Right renal pelvis (tissue), 4 donors: ENCODE measurements at places on chromosomes 5 and 9. TPM values are rescaled to one million over a fixed set of nuclear protein-coding genes. Genes with fewer than 3 reads are reported as not detected.

CEMIP2 gene
- polyA plus RNA-seq = 24.6 TPM

MAMDC2 gene
- polyA plus RNA-seq = 7.2 TPM

SNX18 gene
- polyA plus RNA-seq = 36.7 TPM

GPX3 gene
- polyA plus RNA-seq = 1,297 TPM

BTNL3 gene
- polyA plus RNA-seq = 0.09 TPM

LECT2 gene
- 1.6 TPM for polyA plus RNA-seq

SMIM32 gene
- polyA plus RNA-seq = 12.5 TPM

RRAGA gene
- polyA plus RNA-seq = 114 TPM

GCNT4 gene
- polyA plus RNA-seq = 16.0 TPM

DNA sequence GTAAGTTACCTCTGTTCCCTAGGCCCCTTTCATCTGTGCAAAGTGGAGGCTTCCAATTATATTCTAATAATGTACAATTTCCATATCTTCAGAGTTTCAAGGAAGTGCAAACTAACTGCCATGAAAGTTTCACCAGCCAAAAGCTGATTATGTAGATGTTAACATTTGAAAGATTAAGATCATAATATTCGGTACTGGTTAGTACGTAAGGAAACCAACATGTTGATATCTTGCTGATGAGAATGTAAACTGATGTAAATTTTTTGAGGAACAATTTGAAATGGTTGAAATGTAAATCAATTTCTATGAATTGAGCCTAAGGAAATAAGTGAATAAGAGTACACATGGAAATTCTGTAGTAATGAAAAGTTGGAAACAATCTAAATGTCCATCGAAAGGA, 12.9 kb upstream of the KLF4 start:
- DNase-seq = no peak

- no peak for DNase-seq
Measured at GRCh38 chr9:98815391-98815951, 8.0 kb downstream of the GALNT12 start.

DNA sequence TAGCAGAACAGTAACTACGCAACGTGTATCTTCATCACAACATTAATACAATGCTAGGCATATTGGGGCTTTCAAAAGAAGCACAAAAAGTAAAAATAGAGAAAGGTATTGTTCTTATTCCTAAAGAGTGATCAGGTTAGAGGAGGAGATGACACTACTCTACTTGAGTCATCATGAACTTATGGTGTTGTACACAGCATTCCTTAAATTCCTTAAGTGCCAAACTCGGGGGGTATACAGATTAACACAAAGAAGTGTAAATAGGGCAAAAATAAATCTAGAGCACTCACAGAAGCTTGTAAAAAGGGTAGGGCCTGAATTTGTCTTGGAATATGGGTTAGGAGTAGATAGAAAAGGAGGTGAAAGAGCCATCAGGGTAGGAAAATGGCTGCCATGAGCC, 308.0 kb upstream of the DAP start:
- DNase-seq = no peak

GRCh38 chr9:110509792-110510191, 69.7 kb downstream of the SVEP1 start:
- DNase-seq = no peak

GRCh38 chr9:136043441-136043991, 51.6 kb downstream of the NACC2 start:
- no peak for DNase-seq

- DNase-seq = no peak
Measured at GRCh38 chr9:71790296-71790695, 22.0 kb upstream of the CEMIP2 start.

DNA sequence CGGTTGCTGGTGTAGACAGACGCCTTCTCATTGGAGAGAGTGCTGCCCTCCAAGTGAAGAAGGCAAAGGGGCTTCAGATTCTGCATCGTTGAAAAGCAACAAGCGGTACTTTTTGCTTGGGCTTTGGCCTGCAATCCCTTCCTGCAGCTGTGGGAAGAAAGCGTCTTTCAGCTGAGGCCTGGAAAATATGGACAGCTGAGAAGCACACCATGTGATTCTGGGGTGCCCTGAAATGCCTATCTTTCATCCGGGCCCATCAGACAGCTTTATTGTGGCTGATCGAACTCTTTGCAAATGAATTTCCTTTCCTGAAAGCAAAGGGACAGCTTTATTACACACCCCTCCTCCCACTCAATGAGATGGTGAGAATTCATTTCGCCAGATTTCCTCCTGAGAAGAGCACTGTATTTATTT, 74.0 kb downstream of the NSG2 start:
- DNase-seq = no peak

DNA sequence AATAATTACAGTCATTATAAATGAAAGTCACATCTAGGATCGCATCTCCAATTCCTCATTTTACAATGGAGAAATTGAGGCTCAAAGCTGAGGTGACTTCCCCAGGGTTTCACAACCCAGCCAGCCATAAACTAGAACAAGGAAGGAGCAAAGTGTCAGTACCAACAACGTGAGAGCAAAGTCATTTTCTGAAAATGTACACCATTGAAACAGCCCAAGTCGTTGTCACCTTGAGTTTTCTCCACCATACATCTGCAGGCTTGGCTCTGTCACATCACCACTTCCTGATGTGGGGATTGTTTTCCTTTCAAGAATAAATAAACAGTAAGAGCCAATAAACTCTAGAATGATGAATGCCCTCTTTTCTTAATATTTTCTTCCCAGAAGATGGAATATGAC, 184.5 kb upstream of the PTGER4 start:
- no peak for DNase-seq

GRCh38 chr9:79264041-79264440, 307.7 kb upstream of the TLE4 start:
- DNase-seq = no peak

GRCh38 chr5:113166261-113166660, 189.7 kb downstream of the DCP2 start:
- no peak for DNase-seq

DNA sequence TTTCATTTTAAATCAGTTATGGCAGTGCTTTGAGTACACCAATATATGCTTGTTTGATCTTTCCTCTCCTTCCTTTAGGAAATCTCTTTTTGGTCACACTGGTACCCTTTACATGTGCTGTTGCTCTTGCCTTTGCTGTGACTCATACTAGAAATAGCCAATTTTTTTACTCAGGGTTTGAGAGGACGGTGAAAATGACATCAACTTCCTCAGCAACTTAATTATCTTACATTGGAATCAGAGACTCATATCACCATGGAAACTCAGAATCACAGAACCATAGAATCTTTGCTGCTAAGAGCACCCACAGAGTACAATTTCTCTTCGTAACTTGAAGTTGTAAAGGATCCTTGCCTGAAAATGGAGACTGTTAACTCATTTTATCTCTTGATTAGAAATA, 13.8 kb upstream of the ZNF300 start:
- no peak for DNase-seq

GRCh38 chr5:175654807-175655206, 3.1 kb upstream of the HRH2 start:
- no peak for DNase-seq

DNA sequence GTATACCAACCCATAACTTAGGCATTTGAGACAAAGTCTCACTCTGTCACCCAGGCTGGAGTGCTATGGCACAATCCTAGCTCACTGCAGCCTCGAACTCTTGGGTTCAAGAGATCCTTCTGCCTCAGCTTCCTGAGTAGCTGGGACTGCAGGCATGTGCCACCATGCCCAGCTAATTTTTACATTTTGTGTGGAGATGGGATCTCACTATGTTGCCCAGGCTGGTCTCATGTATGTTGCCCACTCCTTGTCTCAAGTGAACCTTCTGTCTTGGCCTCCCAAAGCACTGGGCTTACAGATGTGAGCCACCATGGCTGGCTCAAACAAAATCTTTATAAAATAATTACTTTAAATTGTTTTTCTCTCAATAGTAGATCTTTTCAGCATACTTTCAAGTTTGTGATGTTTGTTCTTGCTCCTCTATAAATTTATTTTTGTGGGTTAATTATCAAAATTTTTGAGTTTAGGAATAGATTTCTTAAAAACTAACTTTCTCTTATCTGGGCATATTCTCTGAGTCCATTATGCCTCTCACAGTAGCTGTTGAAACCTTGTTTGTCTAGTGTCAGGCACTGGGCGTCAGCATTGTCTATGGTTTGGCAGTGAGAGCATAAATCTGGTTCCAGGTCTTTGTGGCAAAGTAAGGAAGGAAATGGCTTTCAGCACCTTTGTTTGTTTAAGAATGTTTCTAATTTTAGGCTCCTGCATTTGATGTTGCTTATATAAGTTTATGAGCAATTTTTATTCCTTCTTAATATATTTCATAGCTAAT, 38.7 kb downstream of the NLN start:
- DNase-seq = no peak

DNA sequence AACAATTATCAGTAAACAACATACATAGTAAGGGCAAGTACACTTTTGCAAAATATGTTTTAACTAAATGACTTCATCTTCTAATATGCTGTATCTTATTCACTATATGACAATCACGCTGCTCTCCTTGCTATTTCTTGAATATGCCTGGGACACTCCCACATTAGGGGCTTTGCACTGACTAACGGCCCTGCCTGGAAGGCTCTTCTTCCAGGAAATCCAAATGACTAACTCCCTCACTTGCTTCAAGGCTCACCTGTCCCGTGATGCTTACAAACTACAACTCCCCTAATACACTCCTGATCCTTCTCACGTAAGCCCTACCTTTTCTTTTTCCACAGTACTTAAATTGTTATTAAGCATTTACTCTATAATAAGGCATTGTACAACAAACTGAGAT, 10.6 kb downstream of the ERP44 start:
- no peak for DNase-seq

DNA sequence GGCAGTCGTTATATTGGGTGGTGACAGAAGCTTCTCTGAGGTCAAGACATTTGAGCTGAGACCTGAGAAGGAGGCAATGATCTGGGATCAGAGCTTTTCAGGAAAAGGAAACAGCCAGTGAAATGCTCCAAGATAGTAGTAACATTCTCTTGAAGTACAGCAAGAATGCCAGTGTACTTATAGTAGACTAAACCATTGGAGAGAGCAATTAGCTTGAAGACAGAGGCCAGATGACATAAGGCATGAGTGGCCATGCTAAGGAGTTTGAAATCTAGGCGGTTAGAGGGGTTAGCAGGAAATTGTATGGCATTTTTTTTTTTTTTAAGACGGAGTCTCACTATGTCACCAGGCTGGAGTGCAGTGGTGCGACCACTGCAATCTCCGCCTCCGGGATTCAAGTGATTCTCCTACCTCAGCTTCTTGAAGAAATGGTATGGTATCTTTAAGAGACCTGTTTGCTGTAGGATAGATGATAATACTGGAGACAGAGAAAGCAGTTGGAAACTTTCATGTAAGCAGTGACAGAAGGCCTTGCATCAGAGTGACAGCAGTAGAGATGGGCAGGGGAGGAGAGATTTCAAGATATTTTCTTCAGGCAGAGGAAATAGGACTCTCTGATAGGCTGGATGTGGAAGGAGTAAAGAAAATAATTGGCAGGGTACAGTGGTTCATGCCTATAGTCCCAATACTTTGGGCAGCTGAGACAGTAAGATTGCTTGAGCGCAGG, 482.2 kb upstream of the PAPPA start:
- no peak for DNase-seq

DNA sequence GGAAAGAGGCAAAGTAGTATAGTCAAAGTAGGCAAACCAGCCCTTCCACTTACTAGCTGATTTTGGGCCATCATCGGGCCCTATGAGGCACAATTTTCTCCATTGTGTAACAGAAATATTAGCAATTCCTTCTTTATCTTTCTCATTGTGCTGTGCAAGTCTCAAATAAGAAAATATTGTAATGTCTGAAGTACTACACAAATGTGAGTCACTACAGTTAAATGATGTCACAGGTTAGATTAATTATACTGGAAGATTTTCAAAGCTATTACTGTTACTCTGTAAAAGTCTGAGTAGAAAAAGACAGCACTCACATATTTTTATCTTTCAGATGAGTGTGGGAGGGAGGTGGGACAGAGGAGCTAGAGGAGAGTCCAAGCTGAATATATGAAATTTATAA, 12.4 kb upstream of the TMC1 start:
- no peak for DNase-seq

GRCh38 chr5:74199005-74199404, 441.5 kb downstream of the ENC1 start:
- no peak for DNase-seq

- no peak for DNase-seq
Measured at GRCh38 chr9:119195521-119195920, 173.7 kb downstream of the BRINP1 start.

GRCh38 chr5:118279540-118280294, 708.6 kb downstream of the DTWD2 start:
- no peak for DNase-seq
